ENCODE measurements at places on chromosomes 6 and 20.

- H3K27me3 ChIP-seq: no peaks in the 10 kb centered on the region
- H3K4me1 ChIP-seq: 0 out of 2 replicates have a peak, but pooled peaks cover 2% of the 10 kb centered on the region
- H3K36me3 ChIP-seq: no peaks in the 10 kb centered on the region
Measured at GRCh38 chr20:48623176-48623905, 204.5 kb downstream of the PREX1 start.

DNA sequence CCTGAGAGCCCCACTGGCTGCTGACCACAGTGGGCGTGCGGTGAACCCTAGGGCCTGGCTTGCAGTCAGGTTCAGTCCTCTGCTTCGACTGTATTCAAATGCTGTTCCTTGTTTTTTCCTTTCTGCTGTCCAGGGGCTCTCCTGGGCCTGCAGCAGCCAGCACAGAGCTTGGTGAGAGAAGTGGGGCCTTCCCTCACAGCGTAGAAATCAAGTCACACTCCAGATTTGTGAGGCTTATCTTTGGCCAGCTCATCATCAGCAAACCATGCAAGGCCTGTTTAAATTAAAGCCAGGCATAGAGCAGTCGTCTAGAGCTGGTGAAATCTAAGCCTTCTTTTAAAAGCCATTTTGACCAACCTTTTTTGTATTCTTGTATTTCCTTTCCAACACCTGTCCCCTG, 8.4 kb downstream of the FAM120B start:
- no peaks in the 10 kb centered on the region for H3K36me3 ChIP-seq
- no peaks in the 10 kb centered on the region for H3K27me3 ChIP-seq
- H3K4me3 ChIP-seq: no peak overlapping the region

GRCh38 chr20:59618131-59618530, 13.8 kb downstream of the PHACTR3 start:
- no peaks in the 10 kb centered on the region for H3K36me3 ChIP-seq
- H3K4me3 ChIP-seq: no peak overlapping the region
- H3K27me3 ChIP-seq: no peaks in the 10 kb centered on the region
- H3K27ac ChIP-seq: no peak overlapping the region
- H3K4me1 ChIP-seq: no peaks in the 10 kb centered on the region
- DNase-seq: no peak

GRCh38 chr6:169289257-169289618, 35.6 kb upstream of the THBS2 start:
- no peaks in the 10 kb centered on the region for H3K27me3 ChIP-seq
- no peak overlapping the region for H3K4me3 ChIP-seq
- no peaks in the 10 kb centered on the region for H3K36me3 ChIP-seq
- no peaks in the 10 kb centered on the region for H3K4me1 ChIP-seq
- no peak for DNase-seq

DNA sequence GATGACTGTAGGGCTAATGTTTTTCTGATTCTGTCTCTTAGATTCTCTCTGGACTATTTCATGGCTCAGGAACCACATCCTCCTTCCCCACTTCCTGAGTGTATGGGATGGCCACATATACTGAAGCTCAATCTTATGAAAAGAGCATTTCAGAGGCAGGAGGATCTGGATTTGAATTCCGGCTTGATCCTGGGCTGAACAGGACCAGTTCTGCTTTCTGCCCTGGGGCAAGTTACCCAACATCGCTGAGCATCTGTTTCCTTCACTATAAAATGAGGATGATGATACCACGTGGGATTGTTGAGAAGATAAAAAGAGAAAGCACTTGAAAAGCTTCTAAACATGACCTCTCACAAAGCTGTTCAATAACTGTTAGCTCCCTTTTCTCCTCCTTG, 168.4 kb upstream of the TNFAIP3 start:
- no peak overlapping the region for H3K4me3 ChIP-seq
- H3K4me1 ChIP-seq: peaks cover 1% of the 10 kb centered on the region
- no peak for DNase-seq

DNA sequence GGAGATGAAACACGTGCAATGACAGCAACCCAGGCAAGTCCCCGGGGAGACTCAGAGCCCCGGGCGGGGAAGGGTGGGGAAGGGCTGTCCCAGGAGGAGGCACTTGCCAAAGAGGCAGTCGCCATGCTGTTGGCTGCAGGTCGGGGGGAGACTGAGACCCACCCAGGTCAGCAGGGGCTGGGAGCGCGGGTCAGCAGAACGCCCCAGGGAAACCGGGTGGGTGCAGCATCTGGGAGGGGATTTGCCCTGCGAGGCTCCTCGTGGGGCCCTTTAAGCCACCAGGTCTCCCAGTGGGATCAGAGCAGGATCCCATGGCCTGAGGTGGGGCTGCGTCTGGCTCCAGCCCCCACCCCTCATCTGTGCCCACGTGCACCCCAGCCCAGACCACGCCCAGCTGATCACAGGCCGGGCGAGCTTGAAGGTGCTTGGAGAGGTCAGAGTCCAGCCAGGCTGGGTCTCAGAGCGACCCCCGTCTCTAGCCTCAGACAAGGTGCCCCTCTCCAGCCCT, 65.5 kb downstream of the YTHDF1 start:
- no peaks in the 10 kb centered on the region for H3K27me3 ChIP-seq
- no peaks in the 10 kb centered on the region for H3K36me3 ChIP-seq
- no peak overlapping the region for H3K4me3 ChIP-seq

GRCh38 chr20:29443819-29444218, 1813.6 kb upstream of the DEFB115 start:
- no peak overlapping the region for H3K27ac ChIP-seq
- DNase-seq: no peak
- no peaks in the 10 kb centered on the region for H3K27me3 ChIP-seq
- no peaks in the 10 kb centered on the region for H3K36me3 ChIP-seq
- H3K4me3 ChIP-seq: no peak overlapping the region
- no peaks in the 10 kb centered on the region for H3K4me1 ChIP-seq

GRCh38 chr20:642398-643174, 10.4 kb downstream of the SRXN1 start:
- H3K4me1 ChIP-seq: no peaks in the 10 kb centered on the region
- no peak overlapping the region for H3K4me3 ChIP-seq
- DNase-seq: no peak
- no peaks in the 10 kb centered on the region for H3K27me3 ChIP-seq
- no peak overlapping the region for H3K27ac ChIP-seq

- peak within 1 kb of the TSS; percentile 44 for H3K4me3 ChIP-seq
- H3K27me3 ChIP-seq: no peaks in the 10 kb centered on the region
Measured at GRCh38 chr6:150068720-150069648, at the start of gene ULBP3. Gene ULBP3 (minus strand): TSS chr6:150069121. CDS start chr6:150069066, 55 bp downstream.

DNA sequence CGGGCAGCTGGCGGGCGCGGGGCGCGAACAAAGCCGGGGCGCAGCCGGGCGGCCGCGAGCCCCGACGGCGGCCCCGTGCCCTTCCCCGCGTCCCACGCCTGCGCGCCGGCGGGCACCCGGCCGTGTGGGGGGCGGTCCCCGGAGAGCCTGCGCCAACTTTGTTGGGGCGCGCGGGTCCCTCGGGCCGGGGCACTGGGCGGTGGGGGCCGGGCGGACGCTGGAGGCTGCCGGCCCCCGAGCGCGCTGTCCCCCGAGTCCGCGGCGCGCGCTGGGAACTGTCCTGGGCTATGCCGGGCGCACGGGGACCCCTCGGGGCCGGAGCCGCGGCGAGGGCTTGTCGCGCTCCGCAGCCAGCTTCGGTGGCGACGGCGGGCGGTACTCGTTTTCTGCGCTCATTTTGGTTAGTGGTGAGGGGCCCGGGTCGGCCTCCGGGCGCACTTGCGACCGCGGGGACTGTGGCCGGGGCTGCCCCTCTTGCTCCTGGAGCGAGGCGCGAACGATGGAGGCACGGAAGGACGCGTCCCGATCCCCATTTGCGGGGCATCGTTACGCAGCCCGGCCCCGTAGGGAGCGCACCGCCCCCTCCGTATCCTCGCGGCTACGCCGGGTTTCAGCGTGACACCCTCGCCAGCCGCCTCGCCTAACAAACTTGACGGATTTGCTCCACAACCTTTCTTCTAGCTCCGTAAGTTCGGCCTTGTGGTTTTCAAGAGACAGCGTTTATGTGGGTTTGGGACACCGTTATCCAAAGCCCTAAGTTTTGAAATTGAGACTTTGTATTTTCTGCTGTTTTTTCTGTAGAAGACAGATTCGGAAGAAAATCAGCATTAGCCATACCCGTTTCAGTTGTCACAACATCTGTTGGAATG, 622 bp downstream of the SS18L1 start:
- H3K4me3 ChIP-seq: peak overlapping the region; percentile 96
- no peak overlapping the region for H3K27ac ChIP-seq
- H3K27me3 ChIP-seq: no peaks in the 10 kb centered on the region
- H3K36me3 ChIP-seq: peaks cover 7% of the 10 kb centered on the region
- peaks cover 5% of the 10 kb centered on the region for H3K4me1 ChIP-seq
- no peak for DNase-seq

DNA sequence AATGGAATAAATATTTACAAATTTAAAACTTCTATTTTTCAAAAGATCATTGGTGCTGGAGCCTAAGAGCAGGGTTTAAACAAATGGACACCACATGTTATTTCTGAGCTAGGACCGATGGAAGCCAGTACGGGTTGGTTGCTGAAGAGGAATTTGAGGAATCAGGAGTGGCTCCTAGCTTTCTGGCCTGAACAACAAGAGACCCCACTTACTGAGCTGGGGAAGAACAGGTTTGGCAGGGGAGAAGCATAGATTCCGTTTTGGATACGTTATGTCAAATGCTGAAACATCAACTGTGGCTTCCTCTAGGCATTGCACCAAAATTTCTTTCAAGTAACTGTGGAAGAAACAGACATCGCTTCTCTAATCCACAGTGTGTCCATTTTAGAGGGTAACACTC, 6.7 kb downstream of the WDR27 start:
- no peaks in the 10 kb centered on the region for H3K27me3 ChIP-seq
- no peak for DNase-seq
- H3K4me3 ChIP-seq: no peak overlapping the region
- 0 out of 2 replicates have a peak, but pooled peaks cover 3% of the 10 kb centered on the region for H3K4me1 ChIP-seq
- H3K36me3 ChIP-seq: peaks cover 5% of the 10 kb centered on the region
- H3K27ac ChIP-seq: no peak overlapping the region

- DNase-seq: no peak
- H3K27ac ChIP-seq: no peak overlapping the region
- H3K36me3 ChIP-seq: no peaks in the 10 kb centered on the region
- H3K27me3 ChIP-seq: no peaks in the 10 kb centered on the region
- no peak overlapping the region for H3K4me3 ChIP-seq
Measured at GRCh38 chr6:132011582-132011981, 60.4 kb upstream of the CCN2 start.

- no peaks in the 10 kb centered on the region for H3K27me3 ChIP-seq
- H3K27ac ChIP-seq: no peak overlapping the region
- H3K36me3 ChIP-seq: peaks cover 24% of the 10 kb centered on the region
Measured at GRCh38 chr6:28922821-28923317, 916 bp downstream of the TRIM27 start.

- no peak overlapping the region for H3K27ac ChIP-seq
- no peak for DNase-seq
- H3K36me3 ChIP-seq: peaks cover 59% of the 10 kb centered on the region
- H3K27me3 ChIP-seq: no peaks in the 10 kb centered on the region
Measured at GRCh38 chr6:29603456-29603855, 18.5 kb downstream of the OR2H2 start.

DNA sequence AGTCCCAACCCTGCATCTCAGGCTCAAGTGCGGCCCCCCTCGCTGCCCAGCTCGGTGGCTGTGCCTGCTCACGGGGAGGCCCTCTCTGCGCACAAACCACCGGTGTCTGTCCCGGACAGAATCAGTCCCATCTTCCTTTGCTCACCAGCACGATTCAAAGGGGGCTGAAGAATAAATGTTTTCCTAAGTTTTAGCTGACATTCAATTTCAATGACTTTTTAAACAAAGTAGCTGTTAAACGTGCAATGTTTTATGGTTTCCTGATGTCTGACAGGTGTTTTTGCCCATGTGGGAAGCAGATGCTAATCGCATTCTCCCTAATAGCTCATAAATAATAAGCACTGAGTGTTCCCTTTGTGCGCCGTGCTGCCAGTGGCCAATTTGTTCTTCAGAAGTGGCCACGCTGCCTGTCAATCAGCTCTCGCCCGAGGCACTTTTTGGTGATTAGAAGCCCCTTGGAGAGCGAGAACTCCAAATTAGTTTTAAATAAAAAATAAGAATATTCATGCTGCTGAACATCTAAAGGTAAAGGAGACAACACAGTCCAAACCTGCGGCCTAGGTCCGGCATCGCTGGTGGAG, 26.3 kb downstream of the BHLHE23 start:
- H3K36me3 ChIP-seq: no peaks in the 10 kb centered on the region
- 0 out of 2 replicates have a peak, but pooled peaks cover 5% of the 10 kb centered on the region for H3K4me1 ChIP-seq
- no peak for DNase-seq
- no peaks in the 10 kb centered on the region for H3K27me3 ChIP-seq

GRCh38 chr6:44373787-44374186, 13.7 kb upstream of the CDC5L start:
- no peak for DNase-seq
- no peak overlapping the region for H3K27ac ChIP-seq
- H3K4me3 ChIP-seq: no peak overlapping the region
- H3K36me3 ChIP-seq: no peaks in the 10 kb centered on the region
- no peaks in the 10 kb centered on the region for H3K4me1 ChIP-seq

DNA sequence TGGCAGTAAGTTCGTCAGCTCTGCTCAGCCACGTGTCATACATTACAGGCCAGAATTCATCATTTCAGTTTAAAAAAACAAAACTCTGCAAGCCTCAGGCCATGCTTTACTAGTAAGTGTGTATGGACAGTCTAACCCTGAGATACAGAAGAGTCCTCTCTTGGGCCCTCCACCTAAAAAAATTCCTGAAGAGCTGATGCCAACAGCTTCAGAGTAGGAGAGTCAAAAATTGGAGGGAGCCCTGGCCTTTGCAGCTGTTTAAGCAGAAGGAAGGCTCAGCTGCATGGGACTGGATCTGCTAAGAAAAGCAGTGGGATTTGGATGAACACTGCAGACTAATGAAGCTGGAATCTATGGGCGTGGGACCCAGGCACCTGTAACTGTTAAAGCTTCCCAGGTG, 47.2 kb upstream of the FAM8A1 start:
- no peak overlapping the region for H3K4me3 ChIP-seq
- H3K27me3 ChIP-seq: no peaks in the 10 kb centered on the region
- no peaks in the 10 kb centered on the region for H3K36me3 ChIP-seq
- H3K27ac ChIP-seq: no peak overlapping the region
- no peaks in the 10 kb centered on the region for H3K4me1 ChIP-seq
- no peak for DNase-seq

DNA sequence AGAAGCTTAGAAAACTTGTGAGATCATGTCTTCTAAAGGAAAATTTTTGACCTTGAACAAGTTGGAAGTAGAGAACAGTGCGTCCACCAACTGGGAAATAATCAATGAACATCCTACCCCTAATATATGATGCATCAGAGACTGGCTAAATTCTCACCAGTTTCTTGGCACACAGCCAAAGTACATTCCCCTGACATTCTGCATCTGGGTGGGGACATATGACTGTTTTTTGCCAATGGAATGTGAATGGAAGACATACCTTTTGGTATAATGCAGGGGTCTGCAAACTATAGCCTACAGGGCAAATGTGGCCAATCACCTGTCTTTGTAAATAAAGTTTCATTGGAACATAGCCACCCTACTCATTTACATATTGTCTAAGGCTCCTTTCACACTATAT, 84.7 kb downstream of the HAO1 start:
- H3K27ac ChIP-seq: no peak overlapping the region
- no peak overlapping the region for H3K4me3 ChIP-seq
- no peak for DNase-seq

- H3K36me3 ChIP-seq: no peaks in the 10 kb centered on the region
- H3K4me1 ChIP-seq: peaks cover 3% of the 10 kb centered on the region
- no peaks in the 10 kb centered on the region for H3K27me3 ChIP-seq
Measured at GRCh38 chr6:107822176-107823046, 1.7 kb downstream of the SCML4 start.

GRCh38 chr6:45477790-45478189, 100.1 kb upstream of the SUPT3H start:
- H3K27ac ChIP-seq: no peak overlapping the region
- no peak for DNase-seq
- no peaks in the 10 kb centered on the region for H3K4me1 ChIP-seq
- no peaks in the 10 kb centered on the region for H3K27me3 ChIP-seq

- H3K36me3 ChIP-seq: no peaks in the 10 kb centered on the region
- H3K27ac ChIP-seq: no peak overlapping the region
- H3K4me1 ChIP-seq: 0 out of 2 replicates have a peak, but pooled peaks cover 2% of the 10 kb centered on the region
- H3K4me3 ChIP-seq: no peak overlapping the region
- no peaks in the 10 kb centered on the region for H3K27me3 ChIP-seq
- no peak for DNase-seq
Measured at GRCh38 chr20:46994341-46994740, 99.7 kb downstream of the EYA2 start.

All from iPS DF 6.9 (cell line).